Nephron progenitor cell (in vitro differentiated cells): ENCODE measurements at places on chromosomes 3 and 15.

DNA sequence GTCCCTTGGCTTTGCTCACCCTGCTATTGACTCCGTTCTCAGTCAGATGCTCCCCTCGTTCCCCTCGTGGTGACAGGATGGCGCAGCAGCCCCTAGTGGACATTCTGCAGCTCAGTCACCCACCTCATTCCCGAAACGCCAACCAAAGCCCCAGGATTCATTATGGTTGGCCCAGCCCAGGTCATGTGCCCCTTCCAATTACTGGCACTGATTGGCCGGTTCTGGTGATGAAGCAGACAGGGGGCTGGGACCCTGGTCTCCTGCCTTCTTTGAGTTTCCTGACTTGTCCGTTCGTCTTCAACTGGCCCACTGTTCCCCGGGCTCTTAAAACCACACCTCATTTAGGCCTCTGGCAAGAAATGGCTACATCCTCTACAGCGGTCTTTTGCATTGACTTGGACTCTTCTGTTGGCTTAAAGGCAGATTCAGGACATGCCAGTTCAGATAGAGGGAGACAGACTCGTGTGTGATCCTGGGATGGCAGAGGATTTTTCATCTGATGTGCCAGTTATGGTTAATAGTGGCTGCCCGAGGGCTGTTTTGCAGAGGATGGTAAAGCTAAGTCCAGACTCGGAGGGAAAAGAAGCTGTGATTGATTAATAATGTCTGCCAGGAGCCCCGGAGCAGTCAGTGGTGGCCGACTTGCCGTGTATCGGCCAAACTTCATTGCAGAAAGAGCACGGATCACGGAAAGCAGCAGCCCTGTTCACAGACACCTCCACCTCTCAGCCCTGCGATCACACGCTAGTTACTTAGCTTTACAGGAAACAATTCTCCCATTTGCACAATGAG, 37.8 kb downstream of the LSM3 start:
- peaks cover 17% of the 10 kb centered on the region for H3K27me3 ChIP-seq
- H3K36me3 ChIP-seq: peaks cover 22% of the 10 kb centered on the region
- peak; percentile 58 for DNase-seq
- peak overlapping the region; percentile 82 for H3K27ac ChIP-seq
- H3K4me3 ChIP-seq: peak overlapping the region; percentile 78

- no peak overlapping the region for H3K27ac ChIP-seq
- H3K4me1 ChIP-seq: no peaks in the 10 kb centered on the region
- H3K36me3 ChIP-seq: no peaks in the 10 kb centered on the region
- no peaks in the 10 kb centered on the region for H3K27me3 ChIP-seq
- no peak overlapping the region for H3K4me3 ChIP-seq
Observed at GRCh38 chr15:86932456-86932855, 852.8 kb downstream of the AGBL1 start.

GRCh38 chr15:60165111-60165510, 161.0 kb downstream of the FOXB1 start:
- no peak overlapping the region for H3K4me3 ChIP-seq
- no peaks in the 10 kb centered on the region for H3K36me3 ChIP-seq
- peaks cover 34% of the 10 kb centered on the region for H3K4me1 ChIP-seq
- H3K27me3 ChIP-seq: peaks cover 4% of the 10 kb centered on the region

DNA sequence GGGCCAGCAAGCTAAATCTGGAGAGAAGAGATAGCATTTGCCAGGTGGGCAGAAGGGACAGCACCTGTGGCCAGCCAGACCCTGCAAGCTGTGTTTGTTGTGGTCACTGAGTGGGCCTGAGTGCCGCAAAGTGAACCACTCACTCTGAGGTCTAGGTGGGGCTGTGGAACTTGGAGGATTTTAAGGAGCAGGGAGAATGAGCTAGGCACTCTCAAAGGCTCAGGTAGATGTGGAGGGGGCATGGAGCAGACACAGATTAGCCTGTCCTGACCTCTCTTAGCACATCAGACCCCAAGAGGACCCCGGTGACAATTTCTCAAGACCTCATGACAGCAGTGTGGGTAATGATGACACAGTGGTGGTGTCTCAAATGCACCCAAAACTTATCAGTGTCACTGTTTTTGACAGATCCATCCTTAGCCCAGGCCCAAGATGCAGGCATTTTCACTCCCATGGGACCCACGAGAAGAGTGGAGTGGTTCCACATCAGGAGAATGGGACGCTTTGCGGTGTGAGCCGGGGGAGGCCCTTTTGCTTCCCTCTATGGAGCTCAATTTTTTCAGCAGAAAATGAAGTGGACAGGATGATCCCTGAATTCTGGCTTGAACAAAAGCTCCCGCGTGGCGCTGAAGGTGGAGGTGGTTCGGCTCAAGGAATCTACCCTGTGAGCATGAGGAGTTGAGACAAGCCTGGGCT, 43.8 kb upstream of the TLE3 start:
- no peak overlapping the region for H3K4me3 ChIP-seq
- H3K36me3 ChIP-seq: no peaks in the 10 kb centered on the region
- H3K4me1 ChIP-seq: peaks cover 89% of the 10 kb centered on the region

DNA sequence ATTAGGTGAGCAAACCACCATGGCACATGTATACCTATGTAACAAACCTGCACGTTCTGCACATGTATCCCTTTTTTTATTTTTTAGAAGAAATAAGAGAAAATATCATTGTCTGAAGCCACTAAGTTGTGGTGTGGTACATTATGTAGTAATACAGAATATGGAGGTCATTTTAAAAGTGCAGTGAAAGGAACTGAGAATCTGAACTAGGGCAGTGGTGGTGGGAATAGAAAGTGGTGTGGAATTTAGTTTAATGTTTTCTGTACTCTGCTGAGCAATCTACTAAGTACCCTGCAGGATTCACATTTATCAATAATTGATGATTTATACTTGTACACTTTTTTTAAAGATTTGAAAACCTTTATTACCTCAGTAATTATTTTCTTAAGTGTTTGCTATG, 283.5 kb downstream of the CHL1 start:
- no peaks in the 10 kb centered on the region for H3K27me3 ChIP-seq
- no peak overlapping the region for H3K4me3 ChIP-seq
- no peaks in the 10 kb centered on the region for H3K36me3 ChIP-seq
- no peaks in the 10 kb centered on the region for H3K4me1 ChIP-seq

DNA sequence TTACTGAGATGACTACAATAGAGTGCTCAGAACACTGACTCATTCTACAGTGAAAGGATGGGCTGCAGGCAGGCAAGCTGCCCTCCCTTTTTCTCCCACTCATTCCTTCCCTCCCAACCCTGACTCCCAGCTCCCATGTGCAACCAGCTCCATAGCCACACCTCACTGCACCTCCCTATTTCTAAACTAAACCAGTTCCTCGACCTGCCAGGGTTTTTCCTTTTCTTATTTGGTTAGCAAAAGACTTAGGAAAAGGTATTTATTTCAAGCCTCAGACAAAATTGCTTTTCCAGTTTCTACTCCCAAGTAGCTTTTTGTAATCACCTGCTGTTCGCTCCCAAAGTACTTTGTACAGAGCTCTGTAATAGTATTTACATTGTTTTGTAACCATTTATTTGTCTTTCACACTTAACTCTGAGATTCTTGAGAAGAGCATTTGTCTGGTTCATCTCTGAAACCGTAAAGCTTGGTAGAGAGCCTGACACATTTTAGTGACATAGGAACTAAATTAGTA, 2.2 kb downstream of the AADAC start:
- H3K27me3 ChIP-seq: no peaks in the 10 kb centered on the region
- H3K27ac ChIP-seq: peak overlapping the region; percentile 81
- DNase-seq: no peak
- H3K4me1 ChIP-seq: peaks cover 18% of the 10 kb centered on the region
- no peak overlapping the region for H3K4me3 ChIP-seq
- H3K36me3 ChIP-seq: no peaks in the 10 kb centered on the region

DNA sequence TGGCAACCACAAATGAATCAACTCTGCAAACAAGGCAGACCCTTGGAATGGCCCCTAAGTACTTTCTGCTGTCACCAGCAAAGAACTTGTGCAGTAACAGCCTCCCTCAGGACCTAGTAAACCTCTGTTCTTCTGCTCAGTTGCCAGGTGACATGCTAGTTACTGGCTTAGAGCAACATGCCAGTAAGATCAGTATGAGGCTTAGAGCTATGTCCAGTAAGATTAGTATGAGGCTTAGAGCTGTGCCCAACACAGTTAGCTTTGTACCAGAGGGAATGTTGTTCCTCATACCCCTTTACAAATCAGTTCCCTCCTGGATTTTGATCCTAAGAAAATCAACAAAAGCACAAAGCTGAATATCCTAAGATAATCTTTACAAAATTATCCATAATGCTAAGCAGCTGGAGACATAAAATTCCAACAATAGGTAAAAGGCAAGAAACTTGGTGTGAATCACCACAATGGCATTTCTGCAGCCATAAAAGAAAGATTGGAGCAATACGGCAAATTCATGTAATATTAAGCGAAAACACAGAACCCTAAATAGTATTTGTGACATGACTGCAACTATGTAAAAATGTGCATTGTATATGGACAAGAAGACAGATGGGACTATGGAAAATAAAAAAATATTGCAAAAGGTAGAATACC, 107.3 kb upstream of the LPP start:
- H3K27me3 ChIP-seq: peaks cover 12% of the 10 kb centered on the region
- DNase-seq: no peak
- peaks cover 20% of the 10 kb centered on the region for H3K4me1 ChIP-seq
- no peaks in the 10 kb centered on the region for H3K36me3 ChIP-seq
- no peak overlapping the region for H3K4me3 ChIP-seq
- H3K27ac ChIP-seq: no peak overlapping the region

DNA sequence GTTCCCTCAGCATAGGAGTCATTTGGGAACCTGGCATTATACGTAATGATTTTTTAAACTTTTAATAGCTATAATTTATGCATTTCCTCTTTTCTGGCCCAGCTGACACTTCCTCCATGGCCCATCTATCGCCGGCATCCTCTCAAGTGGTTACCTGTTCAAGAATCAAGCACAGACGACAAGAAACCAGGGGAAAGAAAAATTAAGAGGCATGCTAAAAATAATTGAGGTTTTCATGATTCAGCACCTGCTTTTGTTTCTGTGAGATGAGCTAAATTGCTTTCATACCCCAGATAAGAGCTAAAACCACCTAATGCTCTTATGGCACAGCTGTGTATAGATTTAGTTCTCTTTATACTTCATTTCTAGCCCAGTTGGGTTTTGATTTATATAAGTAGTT, 1.7 kb downstream of the SPCS1 start:
- no peak overlapping the region for H3K27ac ChIP-seq
- H3K27me3 ChIP-seq: peaks cover 6% of the 10 kb centered on the region
- H3K4me1 ChIP-seq: peaks cover 34% of the 10 kb centered on the region
- peaks cover 42% of the 10 kb centered on the region for H3K36me3 ChIP-seq
- H3K4me3 ChIP-seq: peak overlapping the region; percentile 98
- DNase-seq: no peak

GRCh38 chr15:59659366-59659765, 2.1 kb upstream of the GTF2A2 start:
- H3K4me1 ChIP-seq: no peaks in the 10 kb centered on the region
- peaks cover 33% of the 10 kb centered on the region for H3K36me3 ChIP-seq
- no peak for DNase-seq
- no peak overlapping the region for H3K4me3 ChIP-seq
- no peak overlapping the region for H3K27ac ChIP-seq

- no peaks in the 10 kb centered on the region for H3K27me3 ChIP-seq
- DNase-seq: no peak
- H3K4me3 ChIP-seq: no peak overlapping the region
- no peaks in the 10 kb centered on the region for H3K4me1 ChIP-seq
- H3K36me3 ChIP-seq: no peaks in the 10 kb centered on the region
Observed at GRCh38 chr3:86914670-86915069, 76.3 kb downstream of the VGLL3 start.

- no peak overlapping the region for H3K27ac ChIP-seq
- H3K27me3 ChIP-seq: no peaks in the 10 kb centered on the region
- H3K4me1 ChIP-seq: no peaks in the 10 kb centered on the region
- H3K36me3 ChIP-seq: peaks cover under 1% of the 10 kb centered on the region
- H3K4me3 ChIP-seq: no peak overlapping the region
Observed at GRCh38 chr3:126859415-126860246, 123.3 kb upstream of the PLXNA1 start.

DNA sequence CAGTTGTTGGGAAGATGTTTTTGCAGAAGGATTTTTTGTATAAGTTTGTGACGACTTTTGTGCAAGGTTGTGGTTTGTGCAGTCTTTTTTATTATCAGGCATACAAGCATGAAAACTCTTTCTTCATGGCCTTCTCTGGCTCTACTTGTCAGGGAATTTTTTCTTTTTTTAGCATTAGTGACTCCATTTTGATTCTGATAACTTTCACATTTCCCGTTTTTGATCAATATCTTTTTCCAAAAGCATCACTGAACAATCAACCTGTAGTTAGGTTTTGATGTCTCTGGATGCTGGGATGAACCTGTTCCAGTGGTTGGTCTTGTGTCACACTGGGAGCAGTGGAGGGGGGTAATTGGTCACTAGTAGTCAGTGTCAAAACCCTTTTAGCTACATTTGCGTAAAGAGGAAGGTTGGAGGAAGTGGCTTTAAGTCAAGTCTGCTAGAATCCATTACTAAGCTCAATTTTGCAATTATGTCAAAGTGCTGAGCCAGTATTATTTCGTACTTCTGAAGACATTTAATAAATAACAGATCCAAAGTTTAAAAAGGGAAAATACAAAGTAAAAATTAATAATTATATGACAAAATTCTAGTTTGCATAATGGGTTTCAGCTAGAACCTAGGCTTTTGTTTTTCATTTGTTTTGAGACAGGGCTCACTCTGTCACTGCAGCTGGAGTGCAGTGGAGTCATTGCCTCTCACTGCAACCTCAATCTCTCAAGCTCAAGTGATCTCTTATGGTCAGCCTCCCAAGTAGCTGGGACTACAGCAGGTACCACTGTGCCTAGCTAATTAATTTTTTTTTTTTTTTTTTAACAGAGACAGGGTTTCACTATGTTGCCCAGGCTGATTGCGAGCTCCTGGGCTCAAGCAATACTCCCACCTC, 18.8 kb upstream of the CFAP161 start:
- peaks cover 14% of the 10 kb centered on the region for H3K27me3 ChIP-seq
- H3K36me3 ChIP-seq: no peaks in the 10 kb centered on the region
- DNase-seq: no peak
- H3K27ac ChIP-seq: no peak overlapping the region

DNA sequence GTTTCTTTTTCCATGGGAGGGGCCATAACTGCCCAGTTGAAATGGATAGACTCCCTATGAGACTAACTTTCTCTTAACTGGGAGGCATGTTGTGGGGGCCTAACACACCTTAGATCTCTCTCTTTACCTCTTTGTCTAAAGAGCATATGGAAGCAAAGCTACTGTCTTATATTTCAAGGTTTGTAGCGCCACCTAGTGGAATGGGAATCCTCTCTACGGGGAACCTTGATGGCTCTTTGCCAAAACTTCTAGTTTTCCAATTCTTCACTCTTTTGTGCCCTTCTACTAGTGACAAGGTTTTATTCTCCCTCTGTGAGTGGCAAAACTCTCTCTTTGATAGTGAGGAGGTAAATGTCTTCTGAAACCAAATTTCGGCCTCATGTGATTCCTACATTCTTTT, 1030.4 kb upstream of the CADM2 start:
- no peaks in the 10 kb centered on the region for H3K4me1 ChIP-seq
- no peak overlapping the region for H3K4me3 ChIP-seq
- DNase-seq: no peak
- H3K36me3 ChIP-seq: no peaks in the 10 kb centered on the region
- no peaks in the 10 kb centered on the region for H3K27me3 ChIP-seq
- no peak overlapping the region for H3K27ac ChIP-seq

GRCh38 chr15:78104566-78105475, 12.5 kb downstream of the SH2D7 start:
- H3K27ac ChIP-seq: peak overlapping the region; percentile 54
- H3K4me3 ChIP-seq: peak overlapping the region; percentile 26
- DNase-seq: no peak
- H3K4me1 ChIP-seq: peaks cover 26% of the 10 kb centered on the region
- H3K36me3 ChIP-seq: peaks cover 6% of the 10 kb centered on the region
- no peaks in the 10 kb centered on the region for H3K27me3 ChIP-seq

- H3K36me3 ChIP-seq: peaks cover 13% of the 10 kb centered on the region
- H3K27me3 ChIP-seq: no peaks in the 10 kb centered on the region
- H3K4me3 ChIP-seq: no peak overlapping the region
- DNase-seq: no peak
Observed at GRCh38 chr3:106251160-106251892, 382.5 kb upstream of the CBLB start.
